ENCODE measurements at places on chromosomes 1 and 21.

- DNase-seq, result no peak
Observed at GRCh38 chr1:43015269-43015668, 56.6 kb upstream of the SLC2A1 start.

- DNase-seq, result peak; percentile 75
Observed at GRCh38 chr21:42593007-42593814, 60.2 kb upstream of the PDE9A start.

GRCh38 chr1:41540886-41541591 is 56.6 kb upstream of the EDN2 start:
- peak; percentile 8 for DNase-seq

GRCh38 chr1:17645068-17645911 is 105.8 kb downstream of the ARHGEF10L start:
- DNase-seq, result no peak

DNA sequence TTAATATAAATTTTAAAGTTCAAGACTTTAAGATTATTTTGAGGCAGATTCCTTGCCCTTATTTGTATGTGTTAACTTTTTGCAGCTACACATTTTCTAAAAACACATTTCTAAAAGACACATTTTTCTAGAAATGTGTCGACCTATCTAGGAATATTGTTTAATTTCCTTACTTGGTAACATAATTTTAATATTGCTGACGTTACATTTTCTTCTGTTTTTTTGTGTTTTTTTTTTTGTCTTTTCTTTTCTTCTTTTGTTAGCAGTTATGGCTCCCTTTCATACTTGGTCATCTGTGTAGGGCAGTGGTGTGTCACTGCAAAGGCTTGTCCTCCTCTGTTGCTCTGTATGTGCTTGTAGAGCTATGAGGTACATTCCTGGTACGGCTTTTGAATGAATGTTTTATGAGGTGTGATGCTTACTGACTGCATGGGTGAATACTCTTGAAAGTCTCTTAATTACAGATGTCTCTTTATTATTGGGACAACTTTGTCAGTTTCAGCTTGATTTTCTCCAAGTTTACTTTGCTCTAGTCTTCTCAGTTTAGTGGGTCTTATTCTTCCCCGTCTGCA is 30.1 kb downstream of the LRRC8D start:
- no peak for DNase-seq

- peak; percentile 34 for DNase-seq
Observed at GRCh38 chr1:44696789-44697345, 22.4 kb downstream of the ARMH1 start.

- DNase-seq, result no peak
Observed at GRCh38 chr1:171581766-171582165, 40.3 kb upstream of the MYOCOS start.

DNA sequence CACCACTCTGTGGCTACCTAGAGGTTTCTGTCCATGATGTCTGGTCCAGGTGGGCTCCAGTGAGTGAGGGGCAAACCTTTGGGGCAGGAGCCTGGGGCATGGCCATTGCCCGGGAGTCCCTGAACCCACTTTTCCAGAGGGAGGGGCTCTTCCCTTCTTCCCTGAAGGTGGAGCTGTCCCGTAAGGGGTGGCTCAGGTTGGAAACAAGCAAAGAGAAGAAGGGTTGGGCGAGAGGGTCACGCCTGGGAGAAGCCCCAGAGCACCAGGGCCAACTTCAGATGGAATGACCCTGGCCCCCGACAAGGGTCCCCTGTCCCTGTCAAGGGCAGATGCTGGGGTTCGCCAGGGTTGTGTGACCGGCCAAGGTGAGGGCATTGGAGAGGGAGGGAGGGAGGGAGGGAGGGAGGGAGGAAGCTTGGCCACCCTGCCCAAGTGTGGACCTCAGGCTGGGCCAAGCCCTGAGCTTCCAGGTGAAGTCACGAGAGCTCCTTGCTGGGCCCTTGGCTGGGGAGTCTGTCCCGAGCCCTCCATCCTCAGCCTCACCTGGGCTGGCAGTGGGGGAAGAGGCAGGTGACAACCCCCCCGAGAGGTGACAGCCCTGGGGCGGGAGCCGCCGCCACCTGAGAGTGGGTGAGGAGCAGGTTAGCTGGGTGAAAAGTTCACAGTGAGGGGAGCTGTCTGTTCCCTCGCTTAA is 69.6 kb downstream of the DHRS3 start:
- DNase-seq, result no peak

DNA sequence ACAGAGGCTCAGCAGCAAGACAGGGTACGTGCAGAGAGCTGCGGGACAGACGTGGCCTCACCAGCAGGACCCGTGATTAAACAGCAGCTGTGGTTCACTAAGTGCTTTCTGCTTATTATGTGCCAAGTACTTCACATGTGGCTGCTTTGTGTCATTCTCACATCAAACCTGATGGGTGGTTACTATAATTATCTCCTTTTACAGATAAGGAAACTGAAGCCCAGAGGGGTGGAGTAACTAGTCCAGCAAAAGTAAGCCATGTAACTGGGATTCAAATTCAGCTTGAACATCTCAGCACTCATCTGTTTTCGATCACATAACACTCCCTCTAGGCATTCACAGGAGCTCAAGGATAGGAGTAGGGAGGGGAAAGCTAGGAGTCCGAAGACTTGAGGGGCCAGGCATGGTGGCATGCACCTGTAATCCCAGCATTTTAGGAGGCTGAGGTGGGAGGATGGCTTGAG is 50.8 kb upstream of the CLIC4 start:
- no peak for DNase-seq

DNA sequence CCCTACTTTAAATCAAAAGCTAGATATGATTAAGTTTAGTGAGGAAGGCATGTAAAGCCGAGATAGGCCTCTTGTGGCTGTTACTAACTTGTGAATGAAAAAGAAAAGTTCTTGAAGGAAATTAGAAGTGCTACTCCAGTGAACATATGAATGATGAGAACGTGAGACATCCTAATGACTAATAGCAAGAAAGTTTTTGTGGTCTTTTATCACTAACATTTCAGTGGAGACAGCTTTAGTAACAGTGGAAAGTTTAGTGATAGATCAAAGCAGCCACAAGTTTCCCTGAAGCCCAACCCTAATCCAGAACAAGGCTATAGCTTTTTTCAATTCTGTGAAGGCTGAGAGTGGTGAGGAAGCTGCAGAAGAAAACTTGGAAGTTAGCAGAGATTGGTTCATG is 73.6 kb upstream of the LRRC8B start:
- DNase-seq, result peak; percentile 21

DNA sequence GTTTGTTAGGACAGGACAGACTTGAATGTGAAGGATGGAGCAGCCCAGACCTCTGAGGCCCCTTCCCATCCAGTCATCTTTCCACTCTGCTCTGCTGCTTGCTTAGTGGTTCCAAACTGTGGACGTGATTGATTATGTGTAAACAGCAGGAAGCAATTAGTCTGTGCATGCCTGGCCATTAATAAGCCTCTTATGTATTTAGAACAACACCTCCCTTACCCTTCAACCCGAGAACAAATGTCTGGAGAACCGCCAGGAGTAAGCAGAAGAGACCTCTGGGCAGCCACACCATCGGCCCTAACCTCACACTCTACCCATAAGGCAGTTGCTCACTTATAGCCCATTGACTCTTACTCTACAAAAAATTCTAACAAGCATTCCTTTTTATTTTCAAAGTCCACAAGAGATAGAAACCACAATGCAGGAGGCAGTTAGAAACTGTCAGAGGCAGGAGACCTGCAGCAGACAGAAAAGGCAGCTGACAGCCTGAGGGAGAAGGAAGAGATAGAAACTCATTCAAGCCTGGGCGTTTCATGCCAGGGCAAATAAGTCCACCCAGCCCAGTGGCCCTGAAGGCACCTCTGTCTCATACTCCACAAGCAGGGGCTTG is 5.8 kb upstream of the EPHA8 start:
- no peak for DNase-seq

DNA sequence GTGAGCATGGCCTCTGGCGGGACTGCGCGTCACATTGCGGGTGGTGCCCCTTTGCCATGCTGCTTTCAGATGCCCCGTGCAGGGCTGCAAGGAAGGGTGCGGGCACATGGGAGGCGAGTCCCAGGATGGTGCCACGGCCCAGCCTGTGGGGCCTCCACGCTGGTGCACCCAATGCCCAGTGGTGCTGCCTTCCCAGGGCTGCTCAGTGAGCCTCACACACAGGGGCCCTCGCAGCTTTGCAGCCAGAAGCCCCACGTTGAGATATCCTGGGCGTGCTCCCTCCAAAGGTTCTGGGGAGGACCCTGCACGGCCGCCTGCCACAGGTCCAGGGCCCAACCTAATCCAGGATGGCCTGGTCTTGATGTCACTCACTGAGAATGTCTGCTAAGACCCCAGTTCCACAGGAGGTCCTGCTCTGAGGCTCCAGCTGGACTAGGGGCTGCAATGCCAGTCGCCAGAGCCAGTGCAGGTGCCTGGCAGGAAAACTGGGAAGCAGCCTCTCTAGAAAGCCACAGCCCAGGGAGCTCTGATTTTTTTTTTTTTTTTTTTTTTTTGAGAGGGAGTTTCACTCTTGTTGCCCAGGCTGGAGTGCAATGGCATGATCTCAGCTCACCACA is 34.1 kb upstream of the PRSS38 start:
- DNase-seq, result no peak

DNA sequence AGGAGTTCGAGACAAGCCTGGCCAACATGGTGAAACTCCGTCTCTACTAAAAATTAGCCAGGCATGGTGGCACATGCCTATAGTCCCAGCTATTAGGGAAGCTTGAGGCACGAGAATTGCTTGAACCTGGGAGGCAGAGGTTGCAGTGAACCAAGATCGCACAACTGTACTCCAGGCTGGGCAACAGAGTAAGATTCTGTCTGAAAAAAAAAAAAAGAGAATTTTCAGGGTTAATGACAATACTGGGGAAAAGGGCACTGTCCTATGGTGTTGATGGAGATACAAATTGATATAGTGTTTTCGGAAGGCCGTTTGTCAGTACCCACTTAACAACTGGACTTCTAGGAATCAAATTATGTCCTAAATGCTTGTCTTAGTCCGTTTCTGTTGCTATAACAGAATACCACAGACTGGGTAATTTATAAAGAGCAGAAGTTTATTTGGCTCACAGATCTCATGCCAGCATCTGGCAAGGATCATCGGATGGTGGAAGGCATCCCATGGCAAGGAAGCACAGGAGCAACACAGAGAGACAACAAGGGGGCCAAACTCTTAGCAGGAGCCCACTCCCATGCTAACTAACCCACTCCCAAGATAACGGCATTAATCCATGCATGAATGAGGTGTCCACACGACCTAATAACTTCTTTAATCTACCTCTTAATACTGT is 41.3 kb downstream of the ZBTB8A start:
- DNase-seq, result no peak

- DNase-seq, result no peak
Observed at GRCh38 chr1:36609241-36610027, 126.7 kb upstream of the CSF3R start.

DNA sequence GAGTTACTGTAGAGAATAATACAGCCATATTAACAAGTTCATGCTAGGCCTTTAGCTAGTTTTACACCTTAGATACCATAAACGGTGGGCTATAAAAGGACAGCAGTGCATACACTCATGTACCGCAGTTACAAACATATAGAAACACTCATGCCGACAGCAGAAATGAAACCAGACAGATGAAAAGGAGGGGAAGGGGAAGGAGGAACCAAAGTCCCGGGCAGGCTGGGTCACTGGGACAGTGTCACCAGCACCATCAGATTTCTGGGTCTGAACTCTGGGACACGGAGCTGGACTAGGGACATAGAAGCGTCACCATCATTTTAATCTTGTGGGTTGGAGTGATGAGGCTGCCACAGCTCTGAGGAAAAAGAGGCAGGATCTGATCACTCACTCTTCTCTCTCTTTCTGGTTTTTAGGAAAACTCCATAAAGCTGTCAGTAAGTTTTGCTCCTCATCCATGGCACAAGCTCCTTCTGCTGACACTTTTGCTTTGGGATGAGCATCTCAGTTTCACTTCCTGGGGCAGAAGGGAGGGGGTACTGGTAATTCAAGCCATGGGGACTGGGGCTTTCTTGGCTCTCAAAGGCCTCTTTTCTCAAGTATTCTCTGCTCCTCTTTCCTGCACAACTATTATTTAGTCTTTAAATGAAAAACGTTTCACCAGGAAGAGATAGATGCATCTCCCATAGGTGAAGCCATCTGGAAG is 7.8 kb upstream of the ZNF691 start:
- DNase-seq, result no peak

GRCh38 chr1:110542725-110543124 is 23.8 kb upstream of the KCNA10 start:
- no peak for DNase-seq

GRCh38 chr1:98794196-98794886 is 132.8 kb downstream of the SNX7 start:
- DNase-seq, result peak; percentile 42

GRCh38 chr1:173097001-173097400 is 46.3 kb upstream of the TNFSF18 start:
- no peak for DNase-seq

DNA sequence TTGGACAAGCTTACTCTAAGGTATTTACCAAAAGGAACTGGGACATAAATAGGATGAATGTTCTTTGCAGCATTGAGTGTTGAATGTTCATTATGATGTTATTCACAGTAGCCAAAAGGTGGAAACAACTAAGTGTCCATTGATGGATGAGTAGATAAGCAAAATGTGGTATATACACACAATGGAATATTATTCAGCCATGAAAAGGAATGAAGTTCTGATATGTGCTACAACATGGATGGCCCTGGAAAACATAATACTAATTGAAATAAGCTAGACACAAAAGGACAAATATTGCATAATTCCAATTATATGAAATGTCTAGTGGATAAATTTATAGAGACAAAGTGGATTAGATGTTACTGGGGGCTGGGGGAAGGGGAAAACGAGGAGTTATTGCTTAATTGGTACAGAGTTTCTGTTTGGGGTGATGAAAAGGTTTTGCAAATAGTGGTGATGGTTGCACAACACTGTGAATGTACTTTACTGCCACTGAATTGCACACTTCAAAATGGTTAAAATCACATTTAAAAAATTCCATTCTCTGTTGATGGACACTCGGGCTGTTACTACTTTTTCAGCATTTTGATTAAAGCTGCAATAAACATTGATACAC is 2.9 kb downstream of the MTARC1 start:
- DNase-seq, result no peak

- no peak for DNase-seq
Observed at GRCh38 chr1:77511440-77511840, 171.0 kb downstream of the ZZZ3 start.

DNA sequence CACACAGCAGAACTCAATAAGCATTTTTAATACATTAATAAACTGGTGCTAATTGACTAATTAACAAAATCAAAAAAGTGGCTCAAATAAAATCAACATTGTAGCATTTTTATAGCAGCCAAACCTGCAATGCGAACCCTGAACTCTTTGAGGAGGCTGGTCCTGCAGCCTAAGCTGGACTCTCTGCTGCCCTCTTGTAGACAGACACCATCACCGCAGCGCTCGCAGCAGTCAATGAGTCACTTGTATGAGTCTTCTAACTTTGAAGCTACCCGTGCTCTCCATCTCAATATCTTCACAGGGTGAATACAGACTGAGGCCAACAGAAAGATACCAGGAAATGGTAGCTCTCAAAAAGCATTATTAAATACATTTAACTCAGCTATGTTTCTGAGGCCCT is 9.7 kb upstream of the KRTAP7-1 start:
- DNase-seq, result peak; percentile 39

DNA sequence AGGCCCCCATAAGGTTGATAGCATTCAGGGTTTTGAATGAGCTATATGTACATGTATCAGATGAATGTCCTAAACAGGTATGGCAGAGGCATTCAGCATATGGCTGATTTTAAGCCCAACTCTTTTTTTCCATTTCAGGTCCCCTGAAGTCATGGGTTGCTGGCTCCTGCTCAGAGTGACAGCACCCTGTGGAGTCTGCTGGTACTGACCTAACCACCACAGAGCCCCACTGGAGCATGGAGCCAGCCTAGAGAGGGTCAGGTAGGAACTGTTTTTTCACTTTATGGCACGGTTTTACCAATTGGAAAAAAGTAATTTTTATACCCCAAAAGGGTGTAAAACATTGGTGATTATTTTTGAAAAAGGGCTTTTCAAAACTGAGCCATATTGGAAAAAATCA is 82.5 kb upstream of the MPC2 start:
- DNase-seq, result no peak

All from activated naive CD4-positive, alpha-beta T cell treated with anti-CD3 and anti-CD28 coated beads, Interleukin-2, amount 50 U/mL, for 16 hours (primary cell).